ENCODE measurements at places on chromosomes 3 and 15.

GRCh38 chr15:69472562-69472961, 19.9 kb downstream of the RPLP1 start:
- no peak for DNase-seq

DNA sequence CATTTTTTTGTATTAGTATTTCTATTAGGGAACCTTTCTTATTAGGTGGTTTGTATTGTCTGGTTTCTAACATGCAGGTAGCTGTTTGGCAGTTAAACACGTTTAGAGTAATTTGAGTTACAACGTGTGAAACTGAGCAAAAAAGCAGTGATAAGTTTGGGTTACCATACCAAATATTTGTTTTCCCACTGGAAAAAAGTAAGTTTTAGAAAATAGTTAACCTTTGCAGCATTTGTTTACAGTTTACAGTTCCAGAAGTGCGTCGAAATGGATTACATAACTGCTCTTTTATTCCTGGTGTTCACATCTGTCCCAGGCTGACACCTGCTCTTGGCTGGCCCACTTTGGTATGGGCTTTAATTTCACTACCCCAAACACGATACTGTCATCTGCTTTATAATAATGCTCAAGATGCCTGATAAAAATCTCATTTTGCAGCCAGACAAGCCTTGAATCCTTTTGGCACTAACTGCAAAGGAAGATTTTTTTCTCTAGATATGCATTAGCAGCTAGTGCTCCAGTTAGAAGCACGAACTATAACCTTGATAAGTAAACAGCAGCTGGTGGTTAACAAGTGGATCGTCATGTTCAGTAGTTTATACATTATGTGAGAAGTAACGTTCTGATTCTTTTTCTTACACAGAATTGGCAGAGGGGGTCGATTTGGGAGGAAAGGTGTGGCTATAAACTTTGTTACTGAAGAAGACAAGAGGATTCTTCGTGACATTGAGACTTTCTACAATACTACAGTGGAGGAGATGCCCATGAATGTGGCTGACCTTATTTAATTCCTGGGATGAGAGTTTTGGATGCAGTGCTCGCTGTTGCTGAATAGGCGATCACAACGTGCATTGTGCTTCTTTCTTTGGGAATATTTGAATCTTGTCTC, 5.3 kb downstream of the EIF4A2 start:
- no peak for DNase-seq

DNA sequence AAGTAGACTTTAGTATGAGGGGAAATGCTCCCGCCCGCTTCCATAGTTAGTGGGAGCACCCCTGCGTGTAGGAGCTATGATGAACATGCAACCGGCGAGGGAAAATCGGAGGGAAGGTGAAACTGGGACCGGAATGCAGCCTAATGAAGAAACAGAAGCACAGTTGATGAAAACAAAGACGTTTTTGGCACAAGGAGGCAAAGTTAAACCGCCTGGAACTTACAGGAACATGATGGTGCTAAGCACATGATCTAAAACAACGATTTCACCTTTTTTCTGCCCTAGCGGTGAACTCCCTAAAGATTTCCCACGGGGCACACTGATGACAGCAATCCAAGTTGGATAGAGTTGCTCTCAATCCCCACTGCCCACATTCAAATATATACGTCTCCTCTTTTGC, 49.4 kb upstream of the SPATA12 start:
- no peak for DNase-seq

DNA sequence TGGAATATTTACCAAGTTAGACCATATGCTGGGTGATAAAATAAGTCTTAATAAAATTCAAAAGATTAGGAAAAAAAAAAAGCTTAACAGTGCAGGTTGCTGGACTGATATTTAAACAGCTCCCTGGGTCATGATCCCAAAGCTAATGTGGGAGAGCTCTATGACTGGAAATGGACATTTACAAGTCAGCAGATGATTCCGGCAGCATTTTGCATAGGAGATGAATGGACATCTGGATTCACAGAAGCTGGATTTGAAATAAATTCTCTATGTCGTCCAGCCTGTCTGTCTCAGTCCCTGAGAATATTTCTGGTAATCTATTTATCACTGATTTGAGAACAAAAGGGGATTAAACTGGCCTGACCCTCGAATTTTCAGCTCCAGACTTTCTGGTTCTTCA, 52.3 kb upstream of the KLHL25 start:
- DNase-seq = no peak

DNA sequence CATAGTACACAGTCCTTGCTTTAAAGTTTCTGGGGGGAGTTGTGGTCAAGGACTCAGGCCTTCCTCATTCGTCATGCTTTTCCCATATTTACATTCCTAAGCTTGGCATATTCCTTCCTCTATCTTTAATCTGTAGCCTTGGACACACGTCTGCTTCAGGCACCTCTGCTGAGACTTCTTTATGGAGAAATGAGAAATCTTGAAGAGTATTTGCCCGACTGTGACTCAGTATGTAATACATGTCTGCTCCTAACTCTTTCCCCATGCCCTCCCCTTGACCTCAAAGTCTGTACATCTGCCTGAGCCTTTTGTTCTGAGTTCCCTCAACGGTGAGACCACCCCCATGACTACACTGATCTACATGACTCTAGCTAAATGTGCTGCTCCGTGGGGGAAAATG, 246.1 kb downstream of the SI start:
- no peak for DNase-seq

- DNase-seq = no peak
Measured at GRCh38 chr3:178982137-178982536, 89.5 kb downstream of the ZMAT3 start.

DNA sequence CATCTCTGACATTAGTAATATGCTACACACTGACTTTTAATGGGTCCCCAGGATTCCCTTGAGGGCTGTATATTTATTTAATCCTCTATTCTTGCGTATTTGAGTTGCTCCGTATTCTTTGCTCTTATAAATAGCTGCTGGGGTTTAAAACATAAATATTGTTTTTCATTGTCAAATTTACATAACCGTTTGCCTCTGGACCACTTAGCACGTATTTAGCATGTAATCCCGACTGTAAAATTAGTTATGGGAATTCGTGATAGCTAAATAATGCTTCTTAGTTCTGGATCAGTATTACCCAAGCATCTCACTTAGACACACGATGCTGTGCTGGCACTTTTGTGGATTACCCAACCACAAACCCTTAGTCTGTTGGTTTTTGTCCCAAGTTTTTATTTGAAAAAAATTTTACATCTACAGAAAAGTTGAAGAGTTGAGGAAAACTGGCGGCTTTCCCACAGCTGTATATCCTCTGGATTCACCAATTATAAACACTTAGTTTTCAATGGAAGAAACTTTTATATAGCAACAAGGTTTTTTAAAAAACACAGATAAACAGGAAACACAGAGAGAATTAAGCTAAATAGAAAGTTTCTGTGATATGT, 296.8 kb upstream of the TPM1 start:
- DNase-seq = no peak

- no peak for DNase-seq
Measured at GRCh38 chr15:69784798-69785566, 312.7 kb downstream of the TLE3 start.

DNA sequence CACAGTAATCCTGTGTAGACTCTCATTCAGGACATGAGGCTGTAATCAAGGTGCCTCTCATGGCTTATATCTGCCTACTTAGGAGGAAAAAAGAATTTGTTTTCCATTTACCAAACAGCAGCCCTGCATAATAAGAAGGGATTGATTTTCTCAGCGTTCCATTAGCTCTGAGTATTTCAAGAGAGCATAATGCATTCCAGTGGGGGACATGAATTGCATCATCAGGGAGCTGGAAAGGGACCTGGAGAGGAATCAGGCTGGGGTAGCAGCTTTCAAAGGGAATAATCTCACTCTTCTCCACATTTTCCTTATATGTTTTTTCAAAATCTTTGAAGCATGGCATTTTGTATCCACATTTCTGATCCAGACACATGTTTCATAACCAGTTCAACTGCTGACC, 150.6 kb upstream of the ANKRD28 start:
- no peak for DNase-seq

- no peak for DNase-seq
Measured at GRCh38 chr3:174859114-174859735, at the start of gene NAALADL2. NAALADL2 (plus strand) TSS chr3:174859334.

- no peak for DNase-seq
Measured at GRCh38 chr3:113890256-113890900, 51.8 kb downstream of the GRAMD1C start.

DNA sequence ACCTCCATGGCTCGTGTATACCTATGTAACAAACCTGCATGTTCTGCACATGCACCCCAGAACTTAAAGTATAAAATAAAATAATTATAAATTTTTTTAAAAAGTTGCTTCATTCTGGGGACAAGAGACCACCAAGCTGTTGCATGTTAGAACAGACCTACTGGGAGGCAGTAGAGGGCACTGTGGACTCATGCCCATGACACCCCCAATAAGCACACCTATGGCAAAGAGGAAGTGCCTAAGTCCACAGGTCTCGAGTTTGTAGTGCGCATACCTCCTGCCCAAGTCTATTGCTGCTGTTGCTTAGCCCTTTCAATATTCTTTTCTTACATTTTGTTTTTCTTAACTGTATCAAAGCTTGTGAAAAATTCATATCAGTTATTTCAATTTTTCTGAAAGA, 267.9 kb upstream of the THBS1 start:
- no peak for DNase-seq

- DNase-seq = no peak
Measured at GRCh38 chr3:143495527-143495926, 352.7 kb downstream of the SLC9A9 start.

- DNase-seq = peak; percentile 61
Measured at GRCh38 chr3:197256836-197257444, 41.5 kb downstream of the DLG1 start.

GRCh38 chr3:161349529-161350312, 21.6 kb downstream of the SPTSSB start:
- DNase-seq = no peak

DNA sequence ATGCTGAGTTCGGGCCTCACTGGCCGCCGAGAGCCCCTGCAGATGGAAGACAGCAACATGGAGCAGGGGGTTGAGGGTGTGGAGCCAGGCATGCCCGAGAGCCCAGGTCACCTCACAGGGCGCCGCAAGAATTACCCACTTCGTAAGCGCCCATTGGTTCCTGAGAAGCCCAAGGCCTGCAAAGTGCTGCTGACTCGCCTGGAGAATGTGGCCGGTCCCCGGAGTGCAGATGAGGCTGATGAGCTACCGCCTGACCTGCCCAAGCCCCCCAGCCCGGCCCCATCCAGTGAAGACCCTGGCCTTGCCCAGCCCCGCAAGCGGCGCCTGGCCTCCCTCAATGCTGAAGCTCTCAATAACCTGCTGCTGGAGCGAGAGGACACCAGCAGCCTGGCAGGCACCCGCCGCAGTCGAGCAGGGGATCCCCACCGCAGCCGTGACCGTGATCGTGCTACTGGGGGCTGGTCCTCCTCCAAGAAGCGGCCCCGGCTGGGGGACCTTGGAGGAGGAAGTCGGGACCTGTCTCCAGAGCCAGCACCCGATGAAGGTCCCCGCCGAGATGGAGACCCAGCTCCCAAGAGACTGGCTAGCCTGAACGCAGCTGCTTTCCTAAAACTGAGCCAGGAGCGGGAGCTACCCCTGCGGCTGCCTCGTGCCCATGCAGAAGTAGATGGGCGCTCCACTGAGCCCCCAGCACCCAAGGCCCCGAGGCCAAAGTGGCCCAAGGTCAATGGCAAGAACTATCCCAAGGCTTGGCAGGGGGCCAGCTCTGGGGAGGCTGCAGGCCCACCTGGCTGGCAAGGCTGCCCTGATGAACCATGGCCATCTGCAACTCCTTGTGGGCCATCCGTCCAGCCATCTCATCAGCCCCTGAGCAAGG, 12.1 kb upstream of the CHST14 start:
- no peak for DNase-seq

DNA sequence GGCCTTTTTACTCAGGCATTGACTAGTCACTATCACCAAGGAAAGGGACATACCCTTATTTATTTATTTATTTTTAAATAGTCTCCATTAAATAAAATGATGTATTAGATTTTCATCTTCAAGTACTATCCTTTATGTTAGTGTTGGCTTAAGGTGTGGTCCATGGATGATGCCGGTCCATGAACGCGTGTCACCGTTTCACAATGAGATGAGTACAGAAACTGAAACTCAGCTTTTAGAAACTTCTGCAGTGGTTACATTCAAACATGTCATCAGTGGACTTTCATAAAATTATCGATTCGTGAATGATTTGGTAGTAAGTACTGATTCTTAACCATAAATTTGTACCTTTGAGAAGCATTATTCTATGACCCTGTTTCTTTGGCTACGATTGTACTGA, 166.6 kb downstream of the SATB1 start:
- no peak for DNase-seq

DNA sequence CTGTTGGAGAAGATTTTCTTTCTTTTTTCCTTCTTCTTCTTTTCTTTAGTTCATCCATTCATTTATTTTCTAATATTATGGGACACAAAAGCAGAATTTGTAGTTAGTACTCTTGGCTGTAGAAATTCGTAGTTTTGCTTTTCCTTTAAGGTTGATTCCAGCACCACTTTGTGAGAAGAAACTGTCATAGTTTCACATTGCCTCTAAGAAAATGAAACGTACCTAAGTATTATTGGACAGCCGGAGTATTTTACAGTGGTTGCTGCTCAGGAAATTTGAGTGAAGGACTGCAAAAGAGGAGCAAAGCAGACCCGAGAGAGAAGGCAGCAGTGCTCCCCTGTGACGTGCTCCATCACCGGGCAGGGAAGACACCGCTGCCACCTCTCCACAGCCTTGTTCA, 48.1 kb downstream of the PLCL2 start:
- DNase-seq = no peak

DNA sequence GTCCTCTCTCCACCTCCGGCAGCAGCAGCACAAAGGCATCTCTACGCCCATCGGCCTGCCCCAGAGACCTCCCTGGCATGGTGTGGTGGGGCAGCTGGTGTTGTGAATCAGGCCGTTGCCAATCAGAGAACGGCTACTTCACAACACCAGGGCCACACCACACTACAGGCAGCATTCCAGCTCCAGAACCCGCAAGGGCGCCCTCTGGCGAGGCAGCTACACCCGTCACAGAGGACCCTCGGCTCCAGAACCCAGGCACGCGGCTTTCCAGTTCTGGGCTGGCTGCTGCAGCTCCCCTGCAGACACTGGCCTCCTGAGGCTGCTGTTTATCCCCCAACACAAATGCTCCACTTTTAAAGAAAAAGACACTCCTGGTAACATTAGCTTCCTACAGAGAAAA, 127.5 kb upstream of the TOPAZ1 start:
- no peak for DNase-seq

DNA sequence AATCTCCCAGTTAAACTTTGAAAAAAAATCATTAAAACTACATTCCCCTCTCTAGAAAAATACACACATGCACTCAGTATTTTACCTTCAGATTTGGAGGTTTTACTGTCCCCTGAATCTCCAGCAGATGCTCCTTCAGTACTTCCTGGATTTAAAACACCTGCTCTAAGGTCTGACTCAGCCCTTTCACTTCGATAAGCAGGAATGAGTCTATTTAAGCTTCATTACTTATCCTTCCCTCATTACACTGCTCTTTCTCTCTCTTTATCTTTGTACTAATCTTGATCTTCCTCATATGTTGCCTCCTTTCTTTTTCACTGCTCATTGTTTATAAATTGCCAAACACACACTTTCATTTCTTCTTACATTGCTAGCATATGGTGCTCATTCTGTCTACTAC, 443.9 kb downstream of the DIPK2A start:
- DNase-seq = no peak

GRCh38 chr3:133540896-133541674, 32.4 kb upstream of the CDV3 start:
- DNase-seq = peak; percentile 89
